Retina (tissue), 1 donor: ENCODE measurements at places on chromosomes 12 and 14.
A peak's percentile ranks its signal among the peaks of the same experiment; 100 is the strongest.

DNA sequence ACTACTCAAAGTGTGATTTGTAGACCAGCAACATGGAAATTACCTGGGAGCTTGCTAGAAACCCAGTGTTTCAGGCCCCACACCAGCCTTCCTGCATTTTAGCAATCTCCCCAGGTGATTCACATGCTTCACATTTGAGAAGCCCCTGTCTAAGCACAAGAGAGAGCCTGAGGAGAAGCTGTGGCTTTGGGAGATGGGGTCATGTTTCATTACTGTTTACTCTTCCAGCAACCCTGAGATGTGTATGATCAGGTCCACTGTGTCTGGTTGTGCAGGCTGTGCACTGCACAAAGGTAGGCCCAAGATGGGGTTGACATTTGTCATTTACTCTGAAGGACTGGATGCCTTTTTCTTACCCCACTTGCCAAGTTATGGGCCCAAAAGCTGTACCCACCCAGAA, 190.1 kb downstream of the SLC41A2 start:
- no peak for DNase-seq

GRCh38 chr12:39401459-39401858, 41.5 kb downstream of the KIF21A start:
- no peak for DNase-seq

DNA sequence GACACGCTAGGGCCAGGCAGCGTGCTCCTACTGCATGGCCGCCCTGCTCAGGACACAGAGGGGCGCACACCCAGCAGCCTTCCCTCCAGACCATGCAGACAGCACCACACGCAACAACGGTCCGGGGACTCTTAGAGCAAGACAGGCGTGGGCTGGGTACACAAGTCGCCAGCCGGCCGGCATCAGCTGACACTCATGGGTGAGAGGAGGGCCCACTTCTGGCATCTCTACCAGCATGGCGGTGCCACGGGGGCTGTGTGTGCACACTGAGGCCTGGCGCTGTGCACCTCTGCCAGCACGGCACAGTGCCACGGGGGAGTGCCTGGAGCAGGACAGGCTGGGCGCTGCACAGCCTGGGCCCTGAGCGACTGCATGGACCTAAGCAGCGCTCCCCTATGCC, 6.7 kb upstream of the BTBD6 start:
- DNase-seq = no peak

- DNase-seq = peak; percentile 38
Measured at GRCh38 chr12:114817571-114818425, 133.8 kb upstream of the TBX3 start.

GRCh38 chr14:72726444-72726843, 167.5 kb downstream of the DPF3 start:
- no peak for DNase-seq

DNA sequence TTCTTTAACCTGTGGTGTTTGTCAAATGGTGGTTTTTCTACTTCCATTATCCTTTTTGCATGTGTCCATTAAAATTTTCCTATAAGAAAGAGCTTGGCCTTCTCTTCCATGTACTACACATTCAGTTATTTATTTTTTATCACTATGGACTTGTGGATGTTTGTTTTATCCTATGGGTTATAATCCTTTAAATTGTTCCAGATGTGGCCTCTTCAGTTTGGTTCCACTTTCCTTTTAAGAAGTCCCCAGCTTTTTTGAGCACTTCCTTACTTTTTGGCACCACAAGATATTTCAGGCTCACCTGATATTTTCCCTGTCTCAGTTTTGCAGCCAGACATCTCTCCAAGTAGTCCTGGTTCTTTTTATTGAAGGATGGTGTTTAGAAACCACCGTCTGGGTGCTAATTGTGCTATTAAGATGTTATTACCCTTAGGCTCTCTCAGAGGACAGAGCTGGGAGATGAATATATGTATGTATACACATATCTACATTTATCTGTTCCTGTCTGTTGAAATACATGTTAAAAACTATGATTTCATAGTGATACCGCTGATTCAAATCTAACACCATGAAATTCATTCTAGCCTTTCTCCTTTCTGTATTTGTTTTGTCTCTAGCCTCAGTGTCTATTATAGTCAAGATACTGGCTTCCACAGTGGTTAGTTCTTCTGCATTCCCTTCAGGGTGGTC, 408.5 kb upstream of the RGS6 start:
- no peak for DNase-seq

GRCh38 chr12:99386907-99387306, 260.6 kb upstream of the GARIN6 start:
- DNase-seq = no peak

DNA sequence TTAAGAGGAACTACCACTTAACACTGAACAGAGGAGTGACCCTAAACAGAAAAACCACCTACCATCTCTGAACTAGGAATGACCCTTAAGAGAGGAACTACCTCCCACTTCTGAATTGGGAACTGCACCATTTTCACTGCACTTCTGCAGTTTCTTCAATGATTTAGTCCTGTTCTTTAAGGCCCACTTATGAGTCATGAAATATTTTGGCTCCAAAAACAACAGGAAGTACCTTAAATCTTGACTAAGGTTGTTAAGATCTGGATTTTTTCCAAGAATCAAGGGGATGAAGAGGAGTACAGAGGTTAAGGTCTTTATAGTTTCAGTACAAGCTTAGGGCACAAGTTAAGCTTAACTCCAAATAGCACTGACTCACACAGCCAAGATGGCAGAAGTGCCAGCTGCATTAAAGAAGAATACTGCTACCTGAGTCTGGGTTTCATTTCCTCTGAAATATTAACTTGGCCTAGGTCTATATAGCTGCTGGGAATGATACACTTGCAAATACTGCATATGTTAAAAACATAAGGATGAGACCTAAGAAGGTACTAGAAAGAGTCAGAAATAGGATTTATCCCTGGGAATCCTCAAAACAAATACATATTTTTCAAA, 4.2 kb downstream of the NPC2 start:
- DNase-seq = no peak

DNA sequence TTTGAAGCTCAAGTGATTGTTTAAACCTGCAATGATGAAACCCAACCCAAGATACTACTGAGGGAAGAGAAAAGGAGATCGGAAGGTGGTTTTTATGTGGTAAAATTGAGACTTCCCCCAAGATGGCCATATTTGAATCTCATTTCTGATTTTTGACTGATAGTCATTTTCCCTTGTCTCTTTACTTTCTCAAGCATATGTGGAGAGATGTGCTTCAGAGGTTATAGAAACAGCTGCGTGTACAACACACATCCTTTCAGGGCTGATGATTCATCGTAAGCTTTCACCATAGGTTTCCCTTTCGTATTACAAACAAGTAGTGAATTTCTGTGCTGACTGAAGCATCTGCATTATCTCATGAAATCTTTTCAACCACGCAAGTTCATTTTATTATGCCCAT, 276.2 kb downstream of the EMP1 start:
- DNase-seq = no peak

DNA sequence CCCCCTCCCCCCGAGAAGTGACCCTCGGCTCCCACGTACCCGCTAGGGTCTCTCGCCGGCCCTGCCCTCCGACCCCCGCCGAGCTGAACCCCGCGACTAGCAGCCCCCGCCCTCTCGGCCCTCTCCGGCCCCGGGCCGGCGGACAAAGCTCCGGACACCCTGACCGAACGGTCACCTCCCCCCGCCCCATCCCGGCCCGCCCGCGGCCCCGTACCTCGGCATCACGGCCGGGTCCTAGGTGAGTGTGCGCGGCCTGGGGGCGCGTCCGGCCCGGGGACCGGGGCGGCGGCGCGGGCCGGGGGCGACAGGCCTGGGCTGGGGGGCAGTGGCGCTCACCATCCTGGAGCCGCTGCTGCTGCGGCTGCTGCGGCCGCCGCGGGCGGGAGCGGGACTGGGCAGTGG, at the start of gene FIGNL2:
FIGNL2 (minus strand) TSS at position 393 of the 402 bp plus-strand sequence. CDS start 26,305 bp downstream, outside the sequence.
- DNase-seq = no peak

DNA sequence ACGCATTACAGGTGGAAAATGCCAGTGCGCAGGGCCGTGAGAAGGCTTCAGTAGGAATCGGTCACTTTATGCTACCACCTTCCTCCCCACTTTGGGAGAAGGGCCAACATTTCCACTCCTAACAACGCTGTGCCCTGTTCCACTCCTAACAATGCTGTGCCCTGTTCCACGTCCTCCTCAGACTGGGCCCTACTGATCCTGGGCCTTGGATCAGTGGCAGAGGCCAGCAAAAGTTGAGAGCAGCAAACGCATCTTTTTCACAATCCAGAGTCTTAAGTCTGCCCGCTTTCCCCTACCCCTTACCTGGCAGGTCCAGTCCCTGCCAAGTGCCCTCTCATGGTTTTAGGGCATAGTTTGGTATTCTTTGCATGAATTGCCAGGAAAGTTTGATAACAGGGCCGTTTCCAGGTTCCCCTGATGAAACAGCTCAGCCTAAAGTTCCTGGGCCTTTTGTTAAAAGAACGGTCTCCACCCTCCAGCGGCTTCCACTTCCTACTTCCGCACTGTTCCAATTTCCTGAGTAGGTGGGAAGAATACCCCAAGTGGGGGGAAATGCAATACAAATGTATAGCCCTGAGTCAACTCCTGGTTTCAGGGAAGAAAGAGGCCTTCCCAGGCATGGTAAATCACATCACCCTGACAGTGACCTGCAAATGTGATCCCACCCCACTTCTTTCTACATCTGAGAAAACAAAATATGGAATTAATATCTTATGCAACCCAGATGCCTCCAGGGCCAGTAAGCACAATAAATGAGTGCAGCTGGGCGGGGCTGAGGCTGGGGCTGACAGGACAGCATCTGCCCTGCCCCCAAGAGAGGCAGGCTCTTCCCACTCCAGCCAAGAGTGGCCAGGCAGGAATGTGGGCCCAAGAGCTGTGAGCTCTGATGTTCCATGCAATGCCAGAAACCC, 15.0 kb downstream of the KCTD10 start:
- DNase-seq = no peak

DNA sequence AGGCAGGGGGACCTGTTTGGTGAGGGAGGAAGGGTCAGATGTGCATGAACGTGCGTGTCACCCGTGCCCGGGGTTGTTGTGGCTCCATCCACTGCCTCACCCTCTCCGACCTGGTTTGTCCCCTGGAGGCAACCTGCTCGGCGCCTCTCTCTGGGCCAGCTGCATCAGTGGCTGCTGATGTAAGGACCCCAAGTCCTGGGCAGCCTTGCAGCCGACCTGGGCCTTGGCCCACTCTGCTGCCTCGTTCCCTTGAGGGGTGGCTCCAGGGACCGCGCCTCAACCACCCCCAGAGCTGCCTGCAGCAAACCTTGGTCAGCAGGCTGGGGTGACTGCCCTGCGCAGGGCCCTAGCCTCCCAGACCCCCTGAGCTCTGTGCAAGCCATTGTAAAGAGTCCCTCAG, 351.7 kb downstream of the TMEM121 start:
- DNase-seq = no peak

DNA sequence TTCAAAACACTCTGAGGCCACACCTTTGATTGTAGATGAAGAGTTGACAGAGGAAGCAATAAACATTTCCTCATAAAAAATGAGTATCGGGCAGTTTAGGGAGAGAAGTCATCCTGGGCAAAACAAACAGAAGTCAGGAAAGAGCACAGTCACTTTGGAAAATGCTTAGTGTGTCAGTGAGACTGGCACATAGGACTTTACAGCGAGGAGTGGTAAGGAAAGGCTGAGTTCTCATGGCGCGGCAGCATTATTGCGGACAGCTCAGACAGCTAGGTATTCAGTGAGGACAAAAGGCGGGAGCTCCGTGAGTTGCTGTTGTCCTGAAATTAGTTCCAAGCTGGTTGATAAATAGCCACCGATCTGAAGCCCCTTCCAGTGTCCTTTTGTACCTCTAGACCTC, 229.9 kb downstream of the SNAPC1 start:
- peak; percentile 26 for DNase-seq

- no peak for DNase-seq
Measured at GRCh38 chr12:122527478-122527944, 462 bp downstream of the KNTC1 start.
